ENCODE measurements at places on chromosomes 7 and 10. TPM values are rescaled to one million over a fixed set of nuclear protein-coding genes. Genes with fewer than 3 reads are reported as not detected.

DNA sequence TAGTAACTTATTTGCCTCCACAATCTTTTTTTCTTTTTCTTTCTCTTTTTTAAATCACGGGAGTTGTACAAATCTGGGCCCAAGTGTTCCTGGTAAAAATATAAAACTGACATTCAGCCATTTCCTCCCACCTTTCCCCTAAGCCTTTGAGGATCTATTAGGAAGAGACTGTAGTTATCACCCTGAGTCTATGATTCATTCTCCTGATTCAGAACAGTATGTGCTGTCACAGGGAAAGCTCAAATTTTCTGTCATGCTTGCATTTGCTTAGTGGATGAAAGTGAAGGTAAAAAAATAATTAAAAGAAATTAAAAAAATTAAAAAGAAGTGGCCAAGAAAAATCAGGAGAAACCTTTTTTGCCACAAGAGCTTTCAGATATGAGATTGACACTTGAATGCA lies 71.7 kb downstream of the KIF20B start:
- DNase-seq, result no peak

IL15RA gene
- polyA plus RNA-seq, result 13.9 TPM

LYZL1 gene
- polyA plus RNA-seq, result not detected

PDE1C gene
- polyA plus RNA-seq, result 23.2 TPM

GRCh38 chr10:103691723-103692435 lies 163.5 kb downstream of the SH3PXD2A start:
- DNase-seq, result no peak

DNA sequence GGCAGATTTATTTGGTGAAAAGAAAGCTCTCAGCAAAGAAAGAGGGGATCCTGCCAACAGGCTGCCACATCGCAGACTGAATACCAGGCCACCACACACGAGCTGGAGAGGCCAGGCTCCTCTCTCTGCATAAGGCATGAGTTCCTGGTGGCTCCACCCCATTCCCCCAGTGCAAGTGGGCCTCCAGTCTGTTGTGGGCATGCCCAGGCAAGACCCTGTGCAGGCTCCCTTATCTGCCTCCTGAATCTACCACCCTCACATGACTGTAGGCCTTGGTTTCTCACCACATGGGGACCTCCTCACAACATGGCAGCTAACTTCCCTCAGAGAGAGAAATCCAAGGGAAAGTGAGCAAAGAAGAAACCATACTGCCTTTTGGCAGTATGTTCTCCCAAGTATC lies 26.7 kb upstream of the CUL1 start:
- DNase-seq, result no peak

DNA sequence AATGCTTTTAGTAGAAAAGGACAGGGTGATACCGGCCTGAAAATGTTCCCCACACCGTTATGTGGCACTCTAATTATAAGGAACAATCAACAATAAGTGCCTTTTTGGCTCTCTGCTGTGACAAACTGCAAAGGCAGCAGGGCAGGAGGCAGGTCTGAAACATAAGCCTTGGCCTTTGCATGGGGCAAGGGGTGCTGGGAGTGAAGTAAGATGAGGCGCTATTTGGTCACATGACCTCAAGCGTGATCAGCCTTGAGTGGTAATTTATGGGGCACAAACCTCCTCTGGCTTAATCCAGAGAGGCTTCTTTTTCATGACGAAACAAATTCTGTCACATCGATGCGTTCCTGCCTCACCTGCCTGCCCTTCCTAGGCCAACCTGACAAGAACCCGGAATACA lies 202.7 kb downstream of the TAX1BP1 start:
- DNase-seq, result no peak

GDF2 gene
- 0.14 TPM for polyA plus RNA-seq

DNA sequence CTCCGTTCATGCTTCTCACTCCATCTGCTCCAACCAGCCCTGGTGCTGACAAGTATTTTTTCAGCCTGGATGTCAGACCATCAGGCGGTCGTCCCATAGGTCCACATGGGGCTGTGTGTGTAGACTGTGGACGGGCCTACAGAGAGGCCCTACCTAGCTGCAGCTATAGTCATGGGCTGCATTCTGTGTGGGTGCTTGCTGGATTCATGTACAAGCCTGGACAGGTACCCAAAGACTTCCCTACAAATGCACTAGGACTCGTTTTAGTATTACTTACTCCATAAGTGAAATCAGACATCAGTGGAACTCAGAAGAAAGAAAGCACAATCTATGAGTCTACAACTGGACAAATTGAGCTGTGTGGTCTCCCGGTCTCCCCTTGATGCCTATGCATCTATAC lies 146.8 kb downstream of the PKD1L1 start:
- no peak for DNase-seq

All from right cardiac atrium (tissue), 5 donors.